ENCODE measurements at places on chromosomes 3 and 15.
A peak's percentile ranks its signal among the peaks of the same experiment; 100 is the strongest.

GRCh38 chr3:47581835-47582234 is 3.2 kb upstream of the CSPG5 start:
- no peak for DNase-seq

GRCh38 chr3:25229586-25229985 is 198.5 kb upstream of the RARB start:
- DNase-seq, result peak; percentile 4

- peak; percentile 40 for DNase-seq
Observed at GRCh38 chr3:132343018-132343612, 25.9 kb downstream of the ACP3 start.

- no peak for DNase-seq
Observed at GRCh38 chr3:50708620-50709019, 33.9 kb downstream of the DOCK3 start.

- no peak for DNase-seq
Observed at GRCh38 chr15:88979674-88980073, 66.5 kb upstream of the MFGE8 start.

DNA sequence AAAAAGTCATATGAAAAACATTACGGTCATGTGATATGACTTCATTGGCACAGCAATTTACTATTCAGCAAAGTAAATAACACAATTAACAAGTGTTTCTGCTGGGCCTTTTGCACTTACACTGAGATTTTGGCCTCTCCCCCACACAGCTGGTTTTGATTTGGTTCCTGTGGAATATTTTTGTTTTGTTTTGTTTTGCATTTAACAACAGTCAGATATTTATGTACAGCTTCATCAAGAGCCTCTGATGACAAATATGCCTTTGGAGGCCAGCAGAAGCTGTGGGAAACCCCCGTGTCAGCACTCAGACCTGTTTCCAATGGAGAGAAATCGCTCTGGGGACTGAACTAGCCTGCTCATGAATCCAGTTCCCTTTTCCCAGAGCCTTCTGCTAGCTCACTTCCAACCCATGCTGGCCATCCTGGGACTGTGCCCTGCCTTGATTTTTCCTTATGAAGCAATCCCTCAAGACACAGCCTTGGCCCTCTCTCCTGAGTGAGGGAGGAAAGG is 161.9 kb downstream of the ATG7 start:
- DNase-seq, result no peak

- no peak for DNase-seq
Observed at GRCh38 chr15:70238917-70239316, 141.2 kb upstream of the TLE3 start.

DNA sequence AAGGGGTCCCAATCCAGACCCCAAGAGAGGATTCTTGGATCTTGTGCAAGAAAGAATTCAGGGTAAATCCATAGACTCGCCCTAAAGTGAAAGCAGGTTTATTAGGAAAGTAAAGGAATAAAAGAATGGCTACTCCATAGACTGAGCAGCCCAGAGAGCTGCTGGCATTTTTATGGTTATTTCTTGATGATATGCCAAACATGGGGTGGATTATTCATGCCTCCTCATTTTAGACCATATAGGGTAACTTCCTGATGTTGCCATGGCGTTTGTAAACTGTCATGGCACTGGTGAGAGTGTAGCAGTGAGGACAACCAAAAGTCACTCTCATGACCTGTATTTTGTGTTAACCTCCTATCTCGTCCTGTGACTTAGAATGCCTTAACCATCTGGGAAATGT is 142.2 kb downstream of the DOCK3 start:
- no peak for DNase-seq

DNA sequence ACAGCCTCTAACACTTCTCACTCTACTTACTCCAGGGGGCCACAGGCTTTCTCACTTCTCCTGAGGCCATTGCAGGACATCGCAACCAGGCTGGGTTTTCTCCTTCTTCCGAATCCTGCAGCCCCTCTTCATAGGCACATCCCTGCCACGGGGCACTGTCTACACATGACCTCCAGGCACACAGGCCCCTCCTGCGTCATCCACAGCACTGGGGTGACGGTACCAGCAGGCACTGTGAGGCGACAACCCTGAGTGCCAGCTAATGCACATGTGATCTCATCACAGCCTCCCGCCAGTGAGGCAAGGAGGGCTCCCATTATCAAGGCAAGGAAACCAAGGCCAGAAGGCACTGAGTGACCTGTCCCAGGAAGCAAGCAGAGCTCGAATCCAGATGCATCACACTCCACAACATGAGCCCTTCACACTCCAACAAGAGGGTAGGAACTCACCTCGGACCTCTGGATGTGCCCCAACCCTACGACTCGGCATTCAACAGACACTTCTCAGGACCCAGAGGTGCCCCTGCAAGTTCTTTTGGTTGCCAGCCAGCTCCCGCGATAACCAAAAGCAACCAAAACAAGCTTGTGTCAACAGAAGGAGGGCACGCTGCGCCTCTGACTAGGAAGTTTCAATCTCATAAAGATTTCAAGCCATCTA is 16.7 kb downstream of the FAM174B start:
- DNase-seq, result no peak

DNA sequence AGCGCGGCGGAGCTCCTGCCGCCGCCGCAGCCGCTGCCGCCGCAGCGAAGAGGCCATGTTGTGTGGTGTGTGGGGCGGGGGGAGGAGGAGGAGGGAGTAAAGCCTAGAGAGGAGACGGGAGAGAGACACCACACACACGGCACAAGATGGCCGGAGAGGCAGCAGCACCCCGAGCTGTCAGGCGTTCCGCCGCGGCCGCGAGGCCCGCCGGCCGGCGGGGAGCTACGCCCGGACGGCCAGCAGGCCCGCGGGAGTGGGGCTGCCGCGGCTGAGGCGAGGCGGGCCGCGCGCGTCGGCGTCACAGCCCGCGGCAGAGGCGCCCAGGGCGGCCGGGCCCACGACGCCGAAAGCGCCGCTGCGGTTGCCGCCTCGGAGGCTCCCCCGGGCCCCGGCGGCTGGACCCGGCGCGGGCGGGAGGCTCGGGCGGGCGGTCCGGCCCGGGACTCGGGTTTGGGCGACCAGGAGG is 17.4 kb upstream of the CHD2 start:
- peak; percentile 83 for DNase-seq

- DNase-seq, result peak; percentile 31
Observed at GRCh38 chr15:73081321-73081958, 29.2 kb downstream of the NEO1 start.

GRCh38 chr3:157347577-157348303 is 88.9 kb upstream of the PTX3 start:
- no peak for DNase-seq

- no peak for DNase-seq
Observed at GRCh38 chr3:98151241-98151640, 4.0 kb downstream of the OR5H14 start.

DNA sequence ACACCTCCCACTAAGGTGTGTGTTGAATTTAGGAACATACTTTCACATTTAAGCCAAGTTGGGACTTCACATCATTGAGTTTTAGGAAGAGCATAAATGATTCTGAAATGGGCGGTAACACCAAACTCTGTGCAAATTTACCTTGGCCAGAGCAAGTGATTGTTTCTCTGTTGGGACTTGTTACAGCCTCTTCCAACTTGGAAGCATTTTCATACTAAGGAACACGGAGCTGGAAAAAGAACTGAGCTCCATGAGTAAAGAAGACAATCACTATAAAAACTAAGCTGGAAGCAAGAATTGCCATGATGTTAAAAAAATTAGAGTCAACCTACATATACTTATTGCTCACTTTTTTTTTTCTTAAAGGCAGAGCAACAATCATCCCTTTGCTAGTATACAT is 371.3 kb downstream of the ERC2 start:
- DNase-seq, result no peak

DNA sequence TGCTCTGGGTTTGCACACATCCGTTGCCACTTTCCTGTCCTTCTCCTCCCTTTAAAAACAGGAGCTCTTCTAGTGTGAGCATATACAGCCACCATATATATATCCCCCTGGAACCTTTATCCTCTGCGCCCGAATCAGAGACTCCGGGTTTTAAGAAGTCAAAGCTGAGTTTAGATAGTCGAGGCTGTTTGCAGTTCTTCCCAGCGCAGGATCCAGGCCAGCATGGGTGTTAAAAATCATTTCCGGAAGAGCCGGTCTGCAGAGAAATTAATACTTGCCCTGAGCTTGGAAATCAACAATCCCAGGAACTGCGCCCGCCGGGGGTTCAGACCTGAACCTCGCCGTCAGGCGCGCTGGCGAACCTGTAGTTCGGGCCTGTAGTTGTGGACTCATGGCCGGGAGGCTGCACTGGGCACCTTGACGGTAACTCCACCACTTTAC is 2.3 kb downstream of the SHOX2 start:
- DNase-seq, result no peak

GRCh38 chr15:94887391-94887790 is 656.0 kb downstream of the MCTP2 start:
- no peak for DNase-seq

- DNase-seq, result no peak
Observed at GRCh38 chr3:18223571-18223970, 201.6 kb downstream of the SATB1 start.

- no peak for DNase-seq
Observed at GRCh38 chr3:136642711-136643110, 109.5 kb downstream of the STAG1 start.

DNA sequence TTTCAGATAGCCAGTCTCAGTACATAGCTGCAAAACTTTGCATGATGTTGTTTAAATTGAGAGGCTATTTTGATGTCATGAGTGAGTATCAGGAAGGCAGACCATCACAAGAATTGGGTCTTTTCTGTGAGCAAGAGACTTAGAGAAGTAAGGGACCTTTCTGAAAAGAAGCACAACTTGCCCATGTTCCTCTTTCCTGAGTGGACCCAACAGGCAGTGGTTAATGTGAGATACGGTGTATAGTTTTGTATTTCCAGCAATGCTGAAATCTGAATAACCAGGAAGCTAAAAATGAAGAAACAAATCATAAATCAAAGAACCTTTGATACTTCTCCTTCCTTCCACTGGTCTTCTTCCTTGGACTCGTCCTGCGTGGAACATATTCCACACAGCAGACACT is 25.1 kb downstream of the MCTP2 start:
- DNase-seq, result no peak

DNA sequence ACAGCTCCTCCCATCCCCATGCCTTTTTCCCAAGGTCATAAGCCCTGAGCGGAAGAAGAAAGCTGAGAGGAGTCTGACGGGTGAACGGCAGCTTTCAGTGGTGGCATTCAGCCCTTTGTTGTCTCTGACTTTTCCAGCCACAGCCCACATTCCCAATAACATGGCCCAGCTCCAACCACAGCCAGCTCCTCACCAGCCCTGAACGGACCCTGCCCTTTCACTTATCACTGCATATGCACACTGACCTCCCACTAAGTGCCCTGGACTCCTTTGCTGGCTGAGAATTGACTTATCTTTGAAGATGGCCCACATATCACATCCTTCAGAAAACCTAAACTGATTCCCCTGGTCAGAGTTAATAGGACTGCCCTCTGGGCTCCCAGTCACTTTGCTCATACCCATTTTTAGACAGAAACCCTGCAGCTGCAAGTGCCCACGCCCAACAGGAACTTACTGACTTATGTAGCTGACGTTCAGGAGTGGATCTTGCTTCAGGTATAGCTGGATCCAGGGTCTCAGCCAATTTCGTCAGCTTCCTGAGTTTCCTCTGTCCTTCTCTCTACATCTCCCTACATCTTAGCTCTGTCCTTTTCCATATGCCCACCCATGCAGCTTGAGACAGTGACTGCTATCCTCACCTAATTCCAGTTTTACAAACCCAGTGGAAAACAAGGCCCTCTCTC is 348.5 kb upstream of the PROK2 start:
- no peak for DNase-seq

GRCh38 chr15:66023311-66023972 is 154.2 kb downstream of the RAB11A start:
- no peak for DNase-seq

- DNase-seq, result no peak
Observed at GRCh38 chr15:63908991-63909390, 75.2 kb upstream of the HERC1 start.

- no peak for DNase-seq
Observed at GRCh38 chr3:40800343-40800742, 275.6 kb downstream of the ZNF621 start.

- no peak for DNase-seq
Observed at GRCh38 chr3:119726909-119727308, 24.1 kb downstream of the CFAP91 start.

DNA sequence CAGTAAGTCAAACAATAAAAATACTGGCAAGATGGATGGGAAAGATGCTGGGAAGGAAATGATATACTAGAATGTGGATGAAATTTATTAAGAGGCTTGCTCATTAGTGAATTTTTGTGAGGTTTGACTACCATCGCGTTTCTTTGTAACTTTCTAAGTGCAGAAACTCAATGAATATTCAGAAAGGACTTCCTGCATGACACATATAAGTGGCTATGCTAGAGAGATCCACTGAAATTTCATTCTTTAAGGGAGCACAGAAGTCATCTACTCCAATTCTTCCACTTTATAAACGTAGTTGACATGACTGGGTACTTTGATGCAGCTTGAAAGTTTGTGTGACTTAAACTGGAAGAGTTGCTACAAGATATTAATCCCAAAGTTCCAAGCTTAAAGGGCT is 88.0 kb downstream of the SHQ1 start:
- no peak for DNase-seq

GRCh38 chr3:112687616-112688015 is 46.7 kb upstream of the CCDC80 start:
- DNase-seq, result no peak

DNA sequence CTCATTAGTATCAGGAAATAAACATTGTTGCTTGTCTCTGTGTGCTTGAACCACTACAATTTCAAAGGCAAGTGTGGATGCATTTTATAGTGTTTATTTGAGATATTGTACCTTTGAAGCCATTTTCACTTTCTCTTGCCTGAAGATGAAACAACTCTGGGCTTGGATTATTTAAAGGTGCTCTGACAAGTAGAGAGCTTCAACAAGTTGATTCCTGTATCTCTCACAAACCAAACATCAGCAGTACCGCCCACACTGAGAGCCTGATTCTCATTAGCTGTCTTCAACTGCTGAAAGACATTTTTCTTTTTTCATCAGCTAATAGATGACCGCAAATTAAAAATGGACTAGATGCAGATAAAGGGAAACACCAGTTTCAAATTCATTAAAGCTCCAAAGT is 806 bp upstream of the CERS3 start:
- no peak for DNase-seq

- no peak for DNase-seq
Observed at GRCh38 chr3:159886050-159886449, 102.6 kb upstream of the IL12A start.

- no peak for DNase-seq
Observed at GRCh38 chr15:48703544-48703943, 58.0 kb upstream of the FBN1 start.

- DNase-seq, result no peak
Observed at GRCh38 chr15:59317211-59317610, 55.5 kb downstream of the MYO1E start.

DNA sequence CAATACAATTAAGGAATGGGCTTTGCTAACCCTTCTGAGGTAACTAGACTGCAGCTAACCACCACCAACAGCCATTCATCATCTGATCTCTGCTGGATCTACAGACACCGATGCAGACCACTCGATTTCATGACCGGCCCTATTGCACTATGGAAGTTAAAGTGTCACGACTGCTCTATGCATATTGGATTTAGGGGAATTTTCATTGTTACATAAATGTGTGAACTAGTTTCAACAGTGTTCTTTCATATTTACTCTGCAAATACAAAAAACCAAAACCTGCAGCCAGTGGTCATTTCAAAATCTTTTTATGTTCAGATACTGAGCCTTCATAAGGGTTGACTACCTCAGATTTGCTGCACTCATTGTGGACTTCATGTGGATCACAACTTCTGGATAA is 14.5 kb downstream of the CDV3 start:
- DNase-seq, result no peak
